Hematopoietic multipotent progenitor cell (in vitro differentiated cells): ENCODE measurements at places on chromosomes 4 and X. TPM values are rescaled to one million over a fixed set of nuclear protein-coding genes. Genes with fewer than 3 reads are reported as not detected.

- no peak for DNase-seq
Measured at GRCh38 chr4:129682586-129682985, 586.6 kb downstream of the C4orf33 start.

DNA sequence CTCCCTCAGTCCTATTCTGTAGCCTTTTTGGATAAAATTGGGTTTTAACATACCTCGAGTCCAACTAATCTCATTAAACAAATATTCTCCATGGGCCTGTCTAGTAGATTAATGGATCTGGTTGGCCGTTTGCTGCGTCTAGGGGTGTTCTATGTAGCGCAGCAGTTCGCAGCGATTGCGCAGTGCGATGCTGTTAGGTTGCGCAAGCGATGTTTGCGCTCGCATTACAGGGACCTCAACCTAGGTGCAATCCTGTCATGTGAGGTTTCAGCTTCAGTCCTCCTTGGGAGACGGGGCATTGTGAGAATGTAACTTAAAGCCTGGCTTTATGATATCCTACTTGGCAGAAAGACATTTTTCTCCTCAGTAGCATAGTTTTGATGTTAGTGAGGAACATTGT is 14.0 kb downstream of the OGT start:
- no peak for DNase-seq

DNA sequence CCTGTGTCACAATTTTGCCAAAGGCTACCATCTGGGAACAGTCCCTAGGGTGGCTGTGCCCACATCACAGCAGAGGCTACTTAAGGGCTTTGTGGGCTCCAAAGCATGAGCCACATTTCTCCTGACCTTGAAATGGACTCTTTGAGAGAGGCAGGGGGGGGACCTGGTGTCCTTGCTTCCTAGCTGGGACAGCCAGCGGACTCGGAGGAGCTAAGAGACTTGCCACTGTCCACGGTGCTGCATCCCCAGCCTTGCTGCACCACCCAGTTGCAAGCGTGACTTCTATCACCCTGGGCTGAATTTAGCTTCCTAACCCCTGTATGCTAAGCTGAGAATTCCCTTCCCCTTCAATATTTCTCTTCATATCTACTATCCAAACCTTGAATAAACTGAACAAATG is 99.0 kb downstream of the PHKA2 start:
- DNase-seq: no peak

DNA sequence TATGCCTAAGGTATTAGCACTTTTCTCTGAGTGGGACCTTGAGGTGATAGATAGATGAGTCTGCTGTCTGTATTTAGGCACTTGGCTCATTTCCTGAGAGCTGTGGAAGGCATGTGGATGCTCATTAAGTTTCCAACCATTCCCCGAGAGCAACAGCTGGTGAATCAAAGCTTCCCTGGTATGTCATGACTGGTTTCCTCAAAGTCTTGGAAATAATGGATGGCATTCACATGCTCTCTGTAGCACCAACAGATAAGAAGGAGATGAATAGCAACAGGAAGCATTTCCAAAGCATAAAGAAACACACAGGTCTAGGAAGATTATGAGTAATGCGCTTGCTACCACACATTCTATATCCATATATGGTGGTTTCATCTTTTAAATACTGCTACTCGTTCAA is 118.3 kb upstream of the ETNPPL start:
- DNase-seq: no peak

Gene CYP2U1
- total RNA-seq: 4.3 TPM

Gene TCEAL5
- 0.27 TPM for total RNA-seq

DNA sequence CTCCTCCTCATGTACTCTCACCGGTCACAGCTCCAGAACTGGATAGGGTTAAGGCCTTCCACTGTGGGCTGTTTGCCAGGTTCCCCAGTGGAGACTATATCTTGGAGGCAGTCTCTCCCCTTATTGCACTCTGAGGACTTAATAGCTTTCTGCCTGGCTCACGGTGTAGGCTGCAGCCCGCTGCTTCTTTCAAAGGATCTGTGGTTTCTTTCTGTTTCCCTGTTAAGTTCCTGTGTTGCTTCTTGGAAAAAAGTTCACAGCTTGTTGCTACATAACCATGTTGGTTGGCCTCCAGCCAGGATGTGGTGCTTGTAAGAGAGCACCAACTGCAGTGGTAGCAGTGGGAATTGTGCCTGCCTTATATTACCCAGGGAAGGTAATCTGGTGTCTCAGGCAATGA is 24.9 kb upstream of the ZDHHC15 start:
- peak; percentile 51 for DNase-seq
